NT2/D1 (cell line): ENCODE measurements at places on chromosomes 16 and 17.
A peak's percentile ranks its signal among the peaks of the same experiment; 100 is the strongest.

DNA sequence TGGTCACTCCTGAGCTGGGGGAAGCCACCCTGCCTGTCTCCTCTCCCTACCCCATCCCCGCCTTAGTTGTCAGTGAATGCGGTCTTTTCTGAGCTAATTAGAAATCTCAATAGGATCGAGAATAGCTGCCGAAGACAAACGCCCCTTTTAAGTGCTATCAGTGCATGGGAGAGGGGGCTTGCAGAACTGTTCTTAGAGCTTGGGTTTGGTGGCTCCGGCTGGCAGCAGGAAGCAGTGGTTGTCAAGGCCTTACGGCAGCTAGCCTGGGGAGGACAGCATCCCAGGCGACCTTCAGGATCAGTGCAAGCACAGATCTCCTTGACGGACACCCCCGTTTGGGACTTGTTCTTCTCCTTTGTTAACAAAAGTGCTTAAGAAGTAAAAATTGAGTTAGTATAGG lies 195.1 kb downstream of the CCDC182 start:
- DNase-seq = no peak

DNA sequence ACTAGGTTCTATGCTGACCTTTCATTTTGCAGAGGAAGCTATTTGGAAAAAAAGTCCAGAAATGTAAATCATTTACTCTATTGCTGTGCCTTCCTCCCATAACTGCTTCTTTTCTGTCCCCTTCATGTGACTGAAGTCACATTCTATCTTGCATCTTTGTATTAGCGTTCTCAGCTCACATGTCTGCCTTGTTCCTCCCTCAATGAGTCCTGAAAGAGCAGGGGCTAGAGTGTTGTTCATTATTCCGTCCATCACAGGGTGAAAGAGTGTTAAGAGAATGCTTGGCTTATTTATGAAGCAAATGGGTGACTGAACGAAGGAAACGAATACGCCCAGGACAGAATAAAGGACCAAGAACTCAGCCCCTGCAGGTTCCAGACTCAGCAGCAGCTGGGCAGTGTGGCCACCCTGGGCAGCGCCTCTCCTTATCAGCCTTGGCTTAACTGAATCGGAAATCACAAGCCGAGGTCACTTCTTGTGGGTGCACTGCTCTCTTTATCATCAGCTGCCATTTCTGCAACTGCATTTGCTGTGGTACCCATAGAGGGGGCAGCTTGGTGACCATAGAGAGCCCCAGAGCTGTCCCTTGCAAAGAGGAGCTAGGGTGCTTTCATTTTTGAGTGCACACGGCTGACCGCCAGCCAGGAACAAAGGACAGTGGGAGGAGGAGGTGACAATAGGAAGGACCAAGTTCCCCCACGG lies 1.8 kb upstream of the PIK3R6 start:
- no peak for DNase-seq

DNA sequence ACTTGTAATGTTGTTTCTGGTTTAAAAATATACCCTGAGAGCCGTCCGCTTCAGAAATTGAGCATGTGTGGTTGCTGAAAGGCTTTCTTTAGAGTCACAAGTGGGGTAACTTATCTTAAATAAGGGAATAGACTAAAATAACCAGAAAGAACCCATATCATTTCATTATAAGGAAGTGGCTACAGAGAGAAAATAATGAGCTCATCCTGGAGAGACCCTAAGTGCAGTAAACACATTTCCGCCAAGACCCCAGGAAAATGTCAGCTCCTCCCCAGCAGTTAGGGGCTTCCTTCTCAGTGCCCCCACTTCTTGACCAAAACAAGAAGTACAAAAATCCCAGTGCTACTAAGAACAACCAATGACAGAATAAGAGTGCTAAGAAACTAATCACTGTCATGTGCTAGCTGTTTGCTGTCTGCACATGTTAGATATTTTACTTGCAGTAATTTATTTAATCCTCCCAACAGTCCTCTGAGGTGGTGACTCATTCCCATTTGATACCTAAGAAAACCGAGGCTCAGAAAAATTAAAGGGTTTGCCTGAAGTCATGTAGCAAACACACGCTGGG lies 83.5 kb downstream of the CDYL2 start:
- no peak for DNase-seq

- DNase-seq = no peak
Measured at GRCh38 chr17:35986643-35987042, at the start of gene CCL14. CCL14 (minus strand) TSS chr17:35986729; CDS start chr17:35986649, 80 bp downstream.

- DNase-seq = no peak
Measured at GRCh38 chr16:14121142-14121541, 50.0 kb downstream of the MRTFB start.

DNA sequence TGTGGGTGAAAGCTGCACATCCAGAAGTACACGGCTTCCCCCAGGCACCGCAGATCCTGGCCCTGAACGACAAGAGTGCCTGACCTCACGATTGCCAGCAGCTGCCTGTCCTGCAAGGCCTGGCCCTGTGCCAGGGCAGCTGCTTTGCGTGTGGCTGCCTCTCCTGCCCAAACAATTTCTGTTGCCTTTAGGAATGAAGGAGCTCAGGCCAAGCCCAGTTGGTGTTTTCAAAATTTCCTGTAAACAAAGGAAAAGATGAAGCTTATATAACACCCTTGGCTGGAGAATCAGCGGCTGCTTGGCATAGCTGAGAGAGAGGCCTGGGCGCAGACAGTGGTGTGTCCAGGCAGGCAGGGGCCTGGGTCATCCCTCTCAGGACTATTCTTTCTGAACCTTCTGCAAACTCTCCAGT lies 11.7 kb upstream of the SLC47A2 start:
- DNase-seq = no peak

DNA sequence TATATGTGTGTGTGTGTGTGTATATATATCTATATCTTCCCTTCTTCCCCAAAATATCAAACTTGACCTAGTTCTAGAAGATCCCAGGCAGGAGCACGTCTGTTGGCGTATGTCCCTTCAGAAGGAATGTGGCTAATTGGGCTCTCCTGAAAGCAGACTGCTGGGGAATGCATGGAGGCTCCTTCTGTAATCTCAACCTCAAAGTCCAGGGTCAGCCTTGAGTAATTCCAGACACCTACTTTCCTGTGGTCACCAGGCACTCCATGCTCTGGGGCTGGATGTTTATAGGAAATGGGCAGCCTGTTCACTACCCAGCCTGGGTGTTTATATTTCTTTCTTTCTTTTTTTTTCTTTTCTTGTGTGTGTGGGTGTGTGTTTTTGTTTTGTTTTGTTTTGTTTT lies 13.4 kb downstream of the BCO1 start:
- no peak for DNase-seq

- DNase-seq = no peak
Measured at GRCh38 chr17:80815151-80815681, 176.4 kb upstream of the CHMP6 start.

DNA sequence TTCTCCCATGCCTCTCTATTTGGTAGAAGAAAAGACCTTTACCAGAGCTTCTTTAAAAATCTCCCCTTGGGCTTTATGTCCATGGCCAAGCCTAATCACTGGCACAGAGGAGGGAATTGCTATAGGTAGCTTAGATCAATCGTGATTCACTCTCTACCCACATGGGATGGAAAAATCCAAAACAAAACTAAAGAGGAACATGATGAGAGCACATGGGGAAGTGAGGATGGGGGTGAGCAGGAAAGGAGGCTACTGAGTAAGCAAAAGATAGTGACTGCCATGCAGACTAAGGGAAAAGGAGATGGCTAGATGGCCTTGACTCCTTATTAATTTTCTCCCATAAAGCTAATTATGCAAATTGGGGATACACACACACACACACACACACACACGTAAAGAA lies 201.2 kb downstream of the HS3ST3A1 start:
- DNase-seq = no peak

DNA sequence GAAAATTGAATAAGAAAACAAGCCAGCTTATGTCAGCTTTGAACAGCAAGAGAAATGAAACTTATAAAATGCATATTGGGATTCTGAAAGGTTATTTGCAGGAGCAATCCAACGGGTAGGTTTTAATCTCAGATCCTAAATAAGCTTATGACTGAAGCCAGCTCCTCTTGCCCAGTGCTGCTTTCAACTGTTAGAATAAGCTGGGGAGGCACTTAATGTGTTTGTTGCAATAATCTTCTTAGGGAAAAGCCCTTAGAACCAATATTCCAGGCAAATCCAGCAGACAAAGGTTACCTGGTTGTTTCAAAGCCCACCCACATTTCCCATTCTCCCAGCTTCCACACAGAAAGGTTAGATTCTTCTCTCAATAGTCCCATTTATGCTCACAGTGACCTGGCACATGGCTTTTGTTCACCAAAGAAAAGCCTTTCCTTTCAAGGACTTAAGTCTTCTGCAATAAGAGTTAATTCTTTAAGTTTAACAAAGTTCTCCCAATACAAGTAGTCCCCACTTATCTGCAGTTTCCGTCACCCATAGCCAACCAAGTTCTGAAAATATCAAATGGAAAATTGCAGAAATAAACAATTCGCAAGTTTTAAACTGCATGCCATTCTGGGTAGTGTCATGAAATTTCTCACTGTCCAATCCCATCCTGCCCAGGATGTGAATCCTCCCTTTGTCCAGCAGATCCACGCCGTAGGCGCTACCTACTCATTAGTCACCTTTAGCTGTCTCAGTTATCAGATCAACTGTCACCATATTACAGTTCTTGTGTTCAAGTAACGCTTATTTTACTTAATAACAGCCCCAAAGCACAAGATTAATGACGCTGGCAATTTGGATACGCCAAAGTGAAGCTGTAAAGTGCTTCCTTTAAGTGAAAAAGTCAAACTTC lies 5.9 kb downstream of the TEX2 start:
- DNase-seq = no peak

- DNase-seq = peak; percentile 44
Measured at GRCh38 chr17:68749349-68750207, 148.4 kb upstream of the FAM20A start.

DNA sequence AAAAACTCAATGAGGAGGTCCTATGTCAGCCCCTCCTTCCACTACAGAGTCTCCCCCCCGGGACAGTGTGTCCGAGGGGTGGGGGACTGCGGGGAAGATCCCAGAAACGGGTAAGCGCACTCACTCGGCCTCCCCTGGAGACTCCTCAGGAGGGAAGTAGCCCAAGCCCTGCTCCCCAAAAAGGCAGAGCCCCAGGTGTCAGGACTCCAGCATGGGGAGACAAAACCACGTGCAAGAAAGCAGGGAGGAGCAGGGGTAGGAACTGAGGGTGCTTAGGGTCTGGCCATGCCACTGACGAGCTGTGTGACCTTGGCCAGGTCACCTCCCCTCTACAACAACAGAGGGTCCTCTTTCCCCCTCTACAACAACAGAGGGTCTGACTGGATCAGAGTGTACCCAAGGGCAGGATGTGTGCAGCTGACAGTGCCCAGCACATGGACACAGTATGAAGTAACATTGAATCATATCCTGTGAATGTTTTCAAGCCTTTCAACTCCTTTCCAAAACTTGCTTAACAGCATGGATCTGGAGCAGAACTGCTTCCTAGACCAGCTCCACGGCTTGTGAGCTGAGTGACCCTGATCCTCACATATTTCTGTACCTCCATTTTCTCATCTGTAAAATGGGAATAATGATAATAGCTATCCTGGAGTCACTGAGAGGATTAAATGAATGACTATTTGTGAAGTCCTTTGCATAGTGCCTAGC lies 2.1 kb upstream of the NAGS start:
- no peak for DNase-seq

GRCh38 chr16:47320546-47321310 lies 140.1 kb downstream of the ITFG1 start:
- no peak for DNase-seq

- DNase-seq = no peak
Measured at GRCh38 chr16:30488764-30489605, 16.4 kb downstream of the ITGAL start.

DNA sequence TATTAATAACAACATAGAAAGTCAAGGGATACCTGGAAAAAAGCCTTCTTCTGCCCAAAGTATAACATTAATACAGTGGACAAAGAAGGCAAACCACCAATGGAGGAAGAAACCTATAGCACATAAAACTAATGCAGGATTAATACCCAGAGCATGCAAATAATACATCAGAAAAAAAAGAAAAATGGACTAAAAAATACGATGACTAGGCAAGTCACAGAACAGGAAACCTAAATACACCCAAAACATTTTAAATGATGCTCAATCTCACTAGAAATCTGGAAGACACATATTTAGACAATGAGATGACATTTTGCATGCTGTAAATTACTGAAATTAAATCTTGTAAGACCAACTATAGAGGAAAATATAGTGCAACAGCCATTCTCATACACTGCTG lies 55.9 kb downstream of the MED13 start:
- no peak for DNase-seq

DNA sequence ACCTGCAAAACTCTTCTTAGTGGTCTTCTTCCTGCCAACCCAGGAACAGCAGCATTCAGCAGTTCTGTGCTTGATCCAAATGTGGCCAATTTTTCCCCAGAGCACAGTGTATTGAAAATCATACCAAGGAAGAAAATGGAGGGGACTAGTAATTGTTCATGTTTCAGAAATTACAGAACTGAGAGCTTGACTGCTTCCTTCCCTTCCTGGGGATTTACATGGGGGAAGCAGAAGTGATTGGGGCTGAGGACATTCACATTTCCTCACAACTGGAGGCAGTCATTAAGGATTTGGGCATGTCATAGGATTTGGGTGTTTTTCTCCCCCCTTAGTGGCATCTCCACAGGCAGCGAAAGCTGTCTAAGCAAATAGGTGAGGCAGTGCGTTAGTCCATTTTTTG lies 19.7 kb downstream of the CIITA start:
- no peak for DNase-seq

- peak; percentile 94 for DNase-seq
Measured at GRCh38 chr16:78002915-78003538, 19.3 kb upstream of the CLEC3A start.

DNA sequence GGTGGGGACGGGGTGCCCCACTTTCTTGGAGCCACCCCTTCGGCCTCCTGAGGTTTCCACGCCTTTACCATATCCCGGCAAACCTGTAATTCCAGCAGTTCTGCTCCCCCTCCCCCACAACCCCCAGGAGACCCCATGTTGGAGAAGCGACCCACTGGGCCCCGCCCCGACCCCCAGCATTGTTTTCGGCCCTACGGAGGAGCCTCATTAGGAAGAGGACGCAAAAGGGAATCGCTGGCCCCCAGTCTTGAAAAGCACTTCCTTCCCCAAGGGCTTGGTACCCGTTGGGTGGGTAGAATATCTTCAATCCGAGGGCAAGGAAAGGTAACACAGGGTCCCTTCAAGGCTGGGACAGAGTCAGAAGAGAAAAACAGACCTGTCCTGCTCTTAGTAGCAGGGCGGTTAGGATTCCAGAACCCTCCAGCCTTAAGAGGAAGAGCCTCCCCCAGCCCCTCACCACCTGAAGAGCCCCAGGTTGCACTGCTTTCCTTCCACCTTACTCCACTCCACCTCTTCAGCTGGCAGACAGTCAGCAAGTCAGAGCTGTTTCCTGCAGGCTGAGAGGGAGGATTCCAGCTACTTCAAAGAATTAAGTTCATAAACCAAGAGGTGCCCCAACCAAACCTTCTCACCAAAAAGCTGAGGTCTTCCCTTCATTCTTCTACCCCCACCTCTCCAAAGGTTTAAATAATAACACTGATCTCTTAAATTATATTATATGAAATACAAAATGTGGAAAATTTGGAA lies 803 bp upstream of the TLCD2 start:
- DNase-seq = no peak

GRCh38 chr17:40632216-40632615 lies 15.4 kb downstream of the SMARCE1 start:
- DNase-seq = no peak
